Renal cortex interstitium (tissue), 15 donors: ENCODE measurements at places on chromosomes 5 and 9. TPM values are rescaled to one million over a fixed set of nuclear protein-coding genes. Genes with fewer than 3 reads are reported as not detected.

The OR1J2 gene
- polyA plus RNA-seq = not detected

The GNA14 gene
- polyA plus RNA-seq = 12.9 TPM

DNA sequence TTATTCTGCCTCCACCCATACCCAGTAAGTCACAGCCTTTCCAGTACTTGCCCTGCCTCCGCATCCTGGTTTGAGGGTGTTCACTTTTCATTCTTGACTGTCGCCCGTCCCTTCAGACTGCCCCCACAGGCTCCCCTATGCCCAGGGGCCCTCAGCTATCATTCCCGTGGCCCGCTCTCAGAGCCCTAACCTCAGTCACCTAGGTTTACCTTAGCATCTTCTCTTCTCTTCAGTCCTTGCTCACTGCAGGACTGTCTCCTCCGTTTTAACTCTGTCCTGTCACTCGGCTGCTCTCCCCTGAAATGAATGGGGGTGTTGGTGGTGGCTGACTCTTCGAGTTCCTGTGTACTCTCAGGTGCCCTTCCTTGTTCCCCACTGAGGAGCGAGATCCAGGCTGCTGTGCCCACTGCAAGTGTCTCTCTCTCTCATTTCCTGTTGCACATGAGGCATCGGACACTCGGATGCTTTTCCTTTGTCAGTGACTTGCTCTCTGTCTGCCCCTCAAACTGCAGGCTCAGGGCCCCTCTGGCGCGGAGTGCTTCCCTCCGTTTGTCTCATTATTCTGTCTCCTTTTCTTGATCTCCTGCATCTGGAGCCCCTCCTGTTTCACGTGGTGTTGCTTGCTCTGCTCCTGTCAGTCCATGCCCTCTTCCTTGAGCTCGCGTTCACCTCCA, 89.8 kb downstream of the CACNA1B start:
- DNase-seq = peak; percentile 14

GRCh38 chr9:2243666-2244555, 228.8 kb downstream of the SMARCA2 start:
- DNase-seq = no peak

DNA sequence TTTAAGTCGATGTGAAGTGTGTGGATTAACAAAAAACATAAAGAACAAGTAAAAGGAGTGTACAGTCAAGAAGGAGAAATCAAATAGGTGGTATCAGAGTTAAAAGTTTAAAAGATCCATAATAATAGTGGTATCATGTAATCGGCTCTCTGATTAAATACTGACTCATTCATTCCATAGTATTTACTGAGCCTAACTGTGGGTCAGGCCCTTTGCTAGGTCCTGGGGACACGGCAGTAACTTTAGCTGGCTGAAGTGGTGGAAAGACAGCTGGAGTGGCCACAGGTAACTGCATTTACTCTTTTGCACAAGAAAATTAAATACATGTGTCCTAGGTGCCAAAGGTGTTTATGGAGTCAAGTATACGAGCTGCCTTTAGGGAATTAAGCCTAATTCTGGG, 124.0 kb downstream of the GNAQ start:
- DNase-seq = no peak

DNA sequence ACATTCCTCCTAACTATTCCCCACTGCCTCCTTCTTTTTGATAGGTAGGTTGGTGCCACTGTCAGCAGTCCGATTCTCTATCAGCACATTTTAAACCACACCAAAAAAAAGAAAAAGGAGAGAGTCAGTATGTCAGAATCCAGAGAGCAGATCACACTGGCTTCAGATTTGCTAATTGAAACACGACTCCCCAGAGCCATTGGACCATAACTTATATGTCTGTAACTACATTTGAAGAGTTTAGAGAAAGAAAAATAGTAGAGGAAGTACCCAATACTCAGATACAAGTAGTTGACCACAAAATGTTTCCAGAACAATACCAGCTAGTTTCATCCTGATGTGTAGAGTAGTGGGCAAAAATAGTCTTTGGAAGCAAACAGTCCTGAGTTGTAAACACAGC, 216.6 kb downstream of the NR2F1-AS1 start:
- no peak for DNase-seq

GRCh38 chr5:169229342-169229892, 71.5 kb downstream of the SLIT3 start:
- DNase-seq = no peak
